ENCODE measurements at places on chromosomes 1 and 21. TPM values are rescaled to one million over a fixed set of nuclear protein-coding genes. Genes with fewer than 3 reads are reported as not detected.
A peak's percentile ranks its signal among the peaks of the same experiment; 100 is the strongest.

FCRL2 gene
- total RNA-seq = not detected

S100A1 gene
- total RNA-seq = not detected

RAB7B gene
- total RNA-seq = 3.4 TPM

WARS2 gene
- 19.1 TPM for total RNA-seq

LRRC7 gene
- 0.80 TPM for total RNA-seq

ERICH3 gene
- total RNA-seq = not detected

FCRL4 gene
- total RNA-seq = not detected

SEMA6C gene
- 3.8 TPM for total RNA-seq

CLDN17 gene
- total RNA-seq = not detected

C8A gene
- total RNA-seq = not detected

S100A7 gene
- not detected for total RNA-seq

EXO1 gene
- 37.7 TPM for total RNA-seq

PODN gene
- not detected for total RNA-seq

APOBEC4 gene
- not detected for total RNA-seq

GSTM5 gene
- total RNA-seq = not detected

GRCh38 chr1:210144736-210145135 is 87.9 kb upstream of the SERTAD4 start:
- DNase-seq = peak; percentile 31

DNA sequence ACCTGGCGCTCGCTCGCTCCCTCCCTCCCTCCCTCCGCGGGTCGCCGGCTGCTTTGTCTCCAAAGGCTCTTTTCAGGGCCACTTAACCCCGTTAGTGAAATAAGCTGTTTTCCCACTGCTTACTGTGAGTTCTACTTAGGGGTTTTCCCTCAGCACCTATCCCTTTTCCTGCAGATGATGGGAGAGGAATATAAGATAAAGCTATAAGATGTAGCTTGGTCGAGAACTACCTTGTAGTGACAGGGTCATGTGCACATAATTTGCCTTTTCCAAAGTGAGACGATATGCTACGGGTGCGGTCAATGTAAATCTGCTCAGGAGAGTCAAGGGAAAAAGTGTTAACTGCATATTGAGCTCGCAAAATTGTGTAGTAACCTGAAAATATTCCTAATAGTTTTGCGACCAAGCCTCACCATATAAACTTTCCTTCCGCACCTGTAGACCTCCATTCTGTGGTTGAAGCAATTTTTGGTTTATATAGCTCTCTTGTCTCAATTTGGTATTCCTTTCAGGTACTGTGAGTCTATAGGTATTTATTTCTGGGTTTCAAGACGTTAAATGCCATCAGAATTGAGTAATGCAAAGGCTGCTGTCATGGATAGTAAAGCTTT is 55.8 kb upstream of the BOLA1 start:
- peak; percentile 2 for DNase-seq

- no peak for DNase-seq
These were observed 596 bp upstream of the TCEA3 start for GRCh38 chr1:23425193-23425494.

DNA sequence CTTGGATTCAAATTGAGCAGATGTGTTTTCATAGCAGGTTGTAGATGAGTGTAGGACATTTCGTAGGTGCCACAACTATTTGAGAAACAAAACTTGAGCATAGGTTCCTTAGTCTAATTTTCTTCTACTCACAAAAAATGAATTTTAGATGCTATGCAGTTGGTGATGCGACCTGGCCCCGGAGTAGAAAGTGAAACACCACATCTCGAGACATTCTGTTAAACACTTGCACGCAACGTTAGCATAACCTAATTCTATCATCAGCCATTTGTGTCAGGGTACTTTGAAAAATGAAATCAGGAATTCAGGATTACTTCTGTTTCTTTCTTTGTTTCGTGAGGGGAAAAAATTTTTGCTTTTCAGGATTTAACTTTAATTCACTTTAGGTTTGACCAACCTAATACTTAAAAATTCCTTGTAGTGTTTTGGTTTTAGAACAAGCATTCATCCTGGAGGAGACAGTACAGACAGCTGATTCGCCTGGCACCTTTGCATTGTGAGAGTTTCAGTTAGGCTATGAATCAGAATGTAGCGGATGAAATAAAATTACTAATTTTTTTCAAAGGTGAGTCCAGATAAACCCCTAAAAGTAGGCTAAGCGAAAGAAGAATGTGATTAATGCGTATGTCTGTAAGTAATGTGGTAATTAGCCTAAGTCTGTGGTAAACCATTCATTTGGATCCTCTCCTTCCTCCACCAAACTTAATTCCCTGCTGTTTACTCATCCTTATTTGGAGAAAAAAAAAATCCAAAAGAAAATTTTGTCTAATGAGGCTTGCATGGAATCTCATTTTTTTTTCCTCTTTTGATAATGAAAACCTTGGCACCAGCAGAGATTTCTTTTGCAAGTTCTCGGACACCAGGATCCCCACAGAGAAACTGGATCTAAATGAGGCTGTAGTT is 44.9 kb downstream of the MAP3K21 start:
- no peak for DNase-seq

GRCh38 chr1:226870401-226871279 is at the start of gene PSEN2:
Gene PSEN2, plus strand, starts transcription at chr1:226870616. Its CDS starts 11,292 bp downstream, at chr1:226881908.
- peak; percentile 52 for DNase-seq

- DNase-seq = no peak
These were observed 561 bp upstream of the ARHGEF19 start for GRCh38 chr1:16213013-16213412.

- peak; percentile 65 for DNase-seq
These were observed 749 bp upstream of the TMEM39B start for GRCh38 chr1:32071758-32072621.

- DNase-seq = peak; percentile 68
These were observed 37.7 kb upstream of the MAP10 start for GRCh38 chr1:232767305-232768074.

- DNase-seq = no peak
These were observed 4.6 kb upstream of the DDOST start for GRCh38 chr1:20665726-20666125.

- DNase-seq = no peak
These were observed 142.6 kb downstream of the PEX14 start for GRCh38 chr1:10617318-10617717.

DNA sequence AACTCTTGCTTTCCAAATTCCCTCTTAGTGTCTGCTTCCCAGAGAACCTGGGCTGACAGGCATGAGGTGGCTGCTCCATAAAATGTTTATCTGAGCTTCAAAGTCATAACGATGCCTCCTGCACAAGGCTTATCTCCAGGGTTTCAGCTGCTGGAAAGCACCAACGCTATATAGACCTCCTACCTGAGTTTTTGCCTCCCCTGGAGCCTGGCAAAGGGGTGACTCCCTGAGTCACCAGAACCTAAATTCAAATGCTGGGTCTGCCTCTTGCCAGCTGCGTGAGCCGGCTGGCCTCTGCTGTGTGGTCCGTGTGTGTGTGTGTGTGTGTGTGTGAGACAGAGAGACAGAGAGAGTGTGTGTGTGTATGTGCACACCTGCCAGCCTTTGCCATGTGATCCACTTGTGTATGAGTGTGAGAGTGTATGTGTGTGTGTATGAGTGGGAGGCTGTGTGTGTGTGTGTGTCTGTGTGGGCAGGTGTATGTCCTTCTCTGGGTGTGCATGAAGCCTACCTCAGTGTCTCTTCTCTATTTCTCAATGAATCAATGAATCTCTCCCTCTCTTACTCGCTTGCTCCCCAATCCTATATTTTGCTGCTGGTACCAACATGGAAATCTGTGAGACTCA is 714.9 kb downstream of the MATN1 start:
- DNase-seq = no peak

DNA sequence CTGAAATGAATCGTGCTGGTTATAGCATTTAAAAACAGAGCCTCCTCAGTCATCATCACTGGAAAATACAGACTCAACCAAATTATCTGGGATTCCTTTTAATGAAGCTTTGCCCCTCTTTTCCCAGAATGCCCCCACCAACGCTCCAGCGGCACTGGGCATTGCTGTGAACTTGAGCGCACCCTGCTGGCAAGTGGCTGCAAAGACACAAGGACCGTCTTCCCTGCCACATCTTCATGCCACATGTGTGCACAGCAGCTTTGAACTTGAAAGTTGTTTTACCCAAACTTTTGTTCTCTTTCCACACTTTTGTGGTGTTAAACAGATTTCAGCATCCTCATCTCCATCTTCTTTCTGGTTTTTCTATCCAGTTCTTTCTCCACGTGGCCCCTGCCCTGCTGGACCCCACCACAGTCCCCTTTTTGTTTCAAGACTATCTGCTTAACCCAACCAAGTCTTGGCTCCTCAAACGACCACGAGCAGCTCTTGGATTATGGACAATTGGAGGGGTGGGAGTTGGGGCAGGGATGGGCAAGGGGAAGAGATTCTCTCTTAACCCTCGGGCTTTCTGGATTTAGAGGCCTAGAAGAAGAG is 12.8 kb upstream of the LMX1A start:
- peak; percentile 14 for DNase-seq

DNA sequence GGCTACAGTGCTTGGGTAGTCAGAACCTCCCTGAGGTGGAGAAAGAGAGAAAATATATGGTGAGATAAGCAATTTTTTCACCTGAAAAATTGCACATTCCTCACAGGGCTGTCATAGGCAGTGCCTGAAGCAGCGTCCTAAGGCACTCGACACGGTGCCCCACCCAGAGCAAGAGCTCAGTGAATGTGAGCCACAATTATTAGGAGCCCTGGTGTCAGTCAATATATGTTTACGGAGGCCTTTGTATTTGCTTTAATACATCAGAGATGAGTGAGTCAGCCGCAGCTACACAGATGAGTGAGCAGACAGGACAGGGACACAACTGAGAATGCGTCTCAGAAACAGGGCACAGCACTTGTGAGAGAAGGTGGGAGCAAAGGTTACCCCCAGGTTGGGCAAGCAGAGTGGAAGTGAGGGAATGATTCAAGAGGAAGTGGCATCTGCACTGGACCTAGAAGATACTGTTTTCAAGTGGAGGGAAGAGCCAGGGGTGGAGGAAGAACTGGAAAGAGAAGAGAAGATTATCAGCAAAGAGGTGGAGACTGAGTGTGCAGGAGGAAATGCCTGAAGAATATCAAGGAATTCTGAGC is 5.2 kb upstream of the PIGC start:
- DNase-seq = no peak

- no peak for DNase-seq
These were observed 13.2 kb downstream of the ITPKB start for GRCh38 chr1:226725897-226726267.

DNA sequence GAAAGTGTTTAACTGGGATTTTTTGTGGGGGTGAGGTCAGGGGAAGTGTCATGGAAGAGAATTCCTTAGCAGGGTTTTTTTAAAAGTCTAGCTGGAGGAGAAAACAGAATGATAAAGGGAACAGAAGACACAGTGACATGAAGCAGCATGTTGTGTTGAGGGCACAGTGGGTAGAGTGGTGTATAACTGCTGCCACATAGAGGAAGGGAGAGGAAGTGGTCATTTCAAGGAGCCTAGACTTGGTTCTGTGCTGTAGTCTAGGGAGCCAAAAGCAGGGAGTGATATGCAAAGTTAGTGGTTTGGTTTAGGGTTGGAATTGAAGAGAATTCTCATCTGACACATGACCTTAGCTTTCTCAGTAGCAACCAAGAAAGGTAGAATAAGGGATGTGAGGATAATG is 10.2 kb downstream of the EEIG2 start:
- peak; percentile 49 for DNase-seq

DNA sequence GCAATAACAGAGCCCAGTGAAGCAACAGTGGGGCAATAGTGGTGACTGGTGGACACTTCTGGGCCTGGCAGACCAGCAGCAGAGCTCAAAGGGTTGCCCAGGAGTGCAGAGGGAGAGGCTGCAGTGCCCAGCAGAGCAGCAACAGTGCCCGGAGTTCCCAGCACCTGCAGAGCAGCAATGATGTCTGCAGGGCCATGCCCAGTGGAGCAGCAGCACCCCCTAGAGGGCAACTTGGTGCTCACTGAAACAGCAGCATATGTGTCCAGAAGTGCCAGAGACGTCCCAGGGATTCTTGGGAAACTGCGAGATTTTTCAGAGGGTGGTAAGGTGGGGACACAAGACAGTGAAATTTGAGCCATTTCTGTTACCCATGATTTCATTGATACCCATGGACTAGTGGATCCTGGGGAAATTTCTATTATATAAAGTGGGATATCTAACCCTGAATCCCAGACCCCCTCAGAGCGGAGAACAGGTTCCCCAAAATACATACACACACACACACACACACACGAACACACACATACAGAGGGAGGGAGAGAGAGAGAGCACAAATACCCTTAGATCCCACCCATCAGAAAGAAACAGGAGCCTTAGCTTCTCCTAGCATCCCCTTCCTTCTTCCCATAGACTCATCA is 156.9 kb upstream of the GJB5 start:
- no peak for DNase-seq

DNA sequence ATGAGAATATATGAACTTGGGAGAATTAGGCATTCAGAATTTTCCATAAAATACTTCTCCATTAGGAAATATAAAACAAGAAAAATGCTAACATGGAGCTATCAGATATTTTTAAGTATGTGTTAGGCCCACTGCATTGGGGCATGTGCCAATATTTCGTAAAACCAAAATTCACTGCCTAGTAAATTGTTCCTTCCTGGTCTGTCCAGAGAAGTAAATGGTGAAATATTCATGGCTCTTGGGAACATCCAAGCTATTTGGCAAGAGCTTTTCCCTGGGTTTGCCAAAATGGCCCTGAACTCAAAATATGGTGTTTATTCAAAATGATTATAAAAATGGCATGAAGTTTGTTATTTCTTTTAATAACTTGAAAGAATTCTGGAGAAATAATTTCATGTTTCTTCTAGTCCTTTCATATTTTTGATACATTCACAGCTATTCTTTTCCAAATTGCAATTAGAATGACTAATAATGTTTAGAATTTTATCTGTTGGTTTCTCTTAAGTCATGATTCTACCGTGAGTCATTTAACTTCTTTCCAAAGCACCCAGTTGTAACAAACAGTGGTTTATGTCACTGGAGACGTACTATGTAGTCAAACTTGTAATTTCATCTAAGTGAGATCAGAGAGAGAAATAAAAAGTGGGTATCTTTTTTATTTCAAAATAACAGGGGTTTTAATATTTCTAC is 25.7 kb upstream of the SLC19A2 start:
- DNase-seq = peak; percentile 83

GRCh38 chr21:14773777-14774345 is 227.7 kb upstream of the SAMSN1 start:
- DNase-seq = peak; percentile 21

GRCh38 chr1:230907472-230908205 is 39.3 kb upstream of the C1orf198 start:
- no peak for DNase-seq

DNA sequence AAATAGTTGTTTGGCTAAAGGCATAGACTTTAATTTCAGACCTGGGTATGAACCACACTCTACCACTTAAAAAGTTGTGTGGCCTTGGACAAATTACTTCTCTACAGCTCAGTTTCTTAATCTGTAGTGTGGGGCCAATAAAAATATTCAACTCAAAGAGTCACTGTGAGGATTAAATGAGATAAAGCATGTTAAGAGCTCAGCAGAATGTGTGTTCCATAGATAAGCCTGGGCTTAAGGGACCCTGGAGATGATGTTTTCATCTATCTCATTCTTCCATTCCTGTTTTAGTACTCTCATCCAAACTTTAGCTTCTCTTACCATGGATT is 17.7 kb downstream of the S100A10 start:
- DNase-seq = no peak

GRCh38 chr1:161987303-161987702 is 36.4 kb downstream of the OLFML2B start:
- DNase-seq = no peak

GRCh38 chr21:36048357-36048756 is 12.0 kb downstream of the SETD4 start:
- no peak for DNase-seq

Data from LHCN-M2 (cell line).